ENCODE measurements at places on chromosomes 4 and X.

DNA sequence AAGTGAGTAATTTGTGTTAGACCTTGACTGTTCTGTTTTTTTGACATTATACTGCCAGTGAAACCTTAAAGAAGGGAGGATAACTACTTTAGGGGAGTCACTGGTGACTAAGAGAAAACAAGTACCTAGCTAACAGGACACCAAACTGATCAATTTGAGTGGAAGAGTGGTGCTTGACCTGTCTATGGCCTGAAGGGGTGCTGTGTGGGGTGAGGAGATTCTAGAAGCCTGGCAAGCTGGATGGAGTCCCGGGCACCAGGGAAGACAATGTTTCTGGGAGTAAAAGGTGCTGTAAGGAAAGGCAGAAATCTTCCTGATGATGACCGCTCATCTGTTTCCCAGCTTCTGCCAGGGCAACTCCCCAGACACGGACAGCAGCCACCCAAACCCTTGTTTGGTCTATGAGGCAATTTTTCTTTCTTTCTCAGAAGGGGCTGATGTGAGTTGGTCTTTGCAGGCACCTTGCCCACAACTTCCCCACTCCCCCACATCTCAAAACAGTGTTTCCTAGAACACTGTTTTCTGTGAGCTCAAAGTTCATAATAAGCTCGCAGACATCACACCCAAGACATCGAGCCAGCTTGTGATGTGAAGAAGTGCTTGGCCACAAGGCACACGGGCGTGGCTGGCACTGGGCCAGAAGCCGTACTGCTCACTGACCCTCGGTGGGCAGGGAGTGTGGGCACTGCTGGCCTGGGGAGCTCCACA is 4.6 kb downstream of the TXK start:
- DNase-seq = no peak

GRCh38 chr4:187921946-187922623 is 73.5 kb upstream of the ZFP42 start:
- DNase-seq = no peak

DNA sequence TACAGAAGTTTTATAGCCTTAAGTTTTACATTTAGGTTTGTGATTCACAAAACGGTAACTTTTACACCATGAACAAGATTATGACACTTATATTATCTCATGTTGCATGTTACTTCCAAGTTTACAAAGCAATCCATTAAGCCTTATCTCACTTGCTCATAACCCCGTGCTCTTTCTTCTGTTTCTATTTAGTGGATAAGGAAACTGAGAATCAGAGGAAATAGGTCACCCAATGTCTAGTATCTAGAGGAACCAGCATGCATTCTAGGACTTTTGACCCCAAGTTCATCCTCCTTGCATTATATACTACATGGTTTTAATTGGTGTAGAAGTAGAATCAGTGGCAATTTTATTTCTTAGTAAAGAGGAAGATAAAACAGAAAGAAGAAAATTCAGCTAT is 67.0 kb upstream of the ANXA3 start:
- no peak for DNase-seq

DNA sequence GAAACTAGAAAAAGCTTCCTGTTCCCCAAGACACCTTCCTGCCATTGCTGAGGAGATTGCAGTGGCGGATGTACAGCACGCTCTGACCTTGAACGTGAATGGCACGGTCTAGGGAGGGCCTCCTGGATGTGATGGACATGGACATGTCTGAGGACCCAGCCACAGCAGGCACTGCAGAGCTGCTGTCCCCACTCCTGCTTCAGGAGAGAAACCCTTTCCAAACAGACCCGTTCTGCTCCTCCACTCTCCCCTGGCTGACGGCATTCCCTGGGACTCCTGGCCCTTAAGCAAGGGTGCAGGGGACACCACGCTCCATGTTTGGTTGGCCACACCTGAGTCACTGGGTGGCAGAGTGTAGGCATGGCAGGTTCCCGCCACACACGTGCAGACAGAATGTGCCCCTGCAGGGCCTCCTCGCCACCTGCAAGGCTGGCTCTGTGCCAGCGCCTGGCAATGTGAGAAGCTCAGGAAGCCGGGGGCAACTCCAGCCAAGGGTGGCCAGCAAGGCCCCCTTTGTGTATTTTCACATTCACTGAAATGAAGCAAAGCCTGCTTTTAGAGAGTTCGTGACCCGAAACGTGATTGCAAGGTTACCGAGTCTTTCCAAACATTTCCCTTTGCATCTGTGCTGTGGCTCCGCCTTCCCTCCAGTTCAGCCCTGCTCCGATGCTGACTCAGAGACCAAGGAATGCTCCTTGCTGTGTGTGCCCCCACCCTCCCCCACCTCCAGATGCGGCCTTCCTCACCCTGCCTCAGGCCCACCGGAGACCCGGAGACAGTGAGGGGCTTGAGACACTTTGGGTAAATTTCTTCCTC is 46.1 kb downstream of the HTRA3 start:
- no peak for DNase-seq

- DNase-seq = no peak
Observed at GRCh38 chr4:6687947-6688878, 5.5 kb upstream of the S100P start.

GRCh38 chr4:33649015-33649414 is 2595.3 kb downstream of the ARAP2 start:
- no peak for DNase-seq

DNA sequence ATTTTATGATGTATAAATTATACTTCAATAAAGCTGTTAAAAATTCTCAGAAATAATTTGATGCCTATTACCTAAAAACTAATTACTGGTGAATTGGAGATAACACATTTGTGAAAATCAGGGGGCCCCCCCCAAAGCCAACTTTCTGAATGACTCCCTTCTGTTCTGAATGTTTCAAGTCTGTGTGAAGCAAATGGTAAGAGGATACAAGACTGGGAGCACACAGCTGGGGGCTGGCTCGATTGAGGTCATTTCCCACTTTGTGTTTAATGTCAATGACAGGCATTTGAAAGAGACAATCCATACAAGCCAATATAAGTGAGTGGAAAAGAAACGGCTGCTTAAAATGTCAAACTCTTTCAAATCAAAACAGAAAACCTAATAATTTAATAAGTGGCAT is 155.8 kb downstream of the SH2D1A start:
- no peak for DNase-seq

- no peak for DNase-seq
Observed at GRCh38 chr4:149291463-149291862, 524.2 kb downstream of the IQCM start.

- no peak for DNase-seq
Observed at GRCh38 chr4:103498161-103499070, 221.4 kb downstream of the TACR3 start.

DNA sequence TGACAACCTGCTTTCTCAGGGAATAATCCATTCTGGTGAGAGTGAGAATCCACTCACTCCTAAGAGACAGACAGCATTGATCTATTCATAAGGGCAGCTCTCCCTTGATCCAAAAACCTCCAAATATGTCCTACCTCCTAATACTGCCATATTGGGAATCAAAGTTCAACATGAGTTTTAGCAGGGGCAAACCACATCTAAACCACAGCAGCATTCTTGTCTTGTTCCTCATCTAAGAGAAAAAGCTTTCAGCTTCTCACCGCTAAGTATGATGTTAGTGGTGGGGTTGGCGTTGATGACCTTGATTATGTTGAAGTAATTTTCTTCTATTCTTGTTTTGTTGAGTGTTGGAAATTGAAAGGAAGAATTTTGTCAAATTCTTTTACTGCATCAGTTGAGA is 69.6 kb downstream of the SERTM2 start:
- no peak for DNase-seq

DNA sequence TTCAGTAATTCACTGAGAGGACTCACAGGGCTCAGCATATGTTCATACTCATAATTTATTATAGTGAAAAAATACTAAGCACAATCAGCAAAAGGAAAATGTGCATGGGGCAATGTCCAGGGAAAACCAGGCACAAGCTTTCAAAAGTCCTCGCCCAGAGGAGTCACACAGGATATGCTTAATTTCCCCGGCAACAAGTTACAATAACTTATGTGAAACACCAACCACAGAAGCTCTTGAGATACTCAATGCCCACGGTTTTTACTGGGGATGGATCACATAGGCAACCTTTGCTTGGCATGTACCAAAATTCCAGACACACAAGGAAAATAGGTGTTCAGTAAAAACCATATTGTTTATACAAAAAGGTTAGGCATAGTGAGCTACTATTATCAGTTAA is 38.5 kb upstream of the STPG2 start:
- DNase-seq = no peak

DNA sequence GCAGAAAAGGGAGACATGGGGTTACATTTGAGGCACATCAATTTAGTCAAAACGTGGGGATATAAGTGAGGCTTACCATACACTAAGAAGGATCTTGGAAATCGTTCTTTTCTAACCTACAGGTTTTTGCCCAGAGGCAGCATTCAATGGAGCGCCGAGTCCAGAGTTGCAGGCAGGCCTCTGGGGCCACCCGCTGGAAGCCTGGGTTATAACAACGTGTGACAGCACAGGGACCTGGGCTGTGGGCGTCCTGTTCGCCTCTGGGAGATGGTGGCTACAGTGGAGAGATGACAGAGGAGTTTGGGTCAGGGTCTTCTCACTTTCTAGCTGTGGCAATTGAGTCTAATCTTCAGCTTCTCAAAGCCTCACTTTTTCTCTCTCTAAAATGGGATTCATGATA is 53.9 kb downstream of the ENPP6 start:
- no peak for DNase-seq

DNA sequence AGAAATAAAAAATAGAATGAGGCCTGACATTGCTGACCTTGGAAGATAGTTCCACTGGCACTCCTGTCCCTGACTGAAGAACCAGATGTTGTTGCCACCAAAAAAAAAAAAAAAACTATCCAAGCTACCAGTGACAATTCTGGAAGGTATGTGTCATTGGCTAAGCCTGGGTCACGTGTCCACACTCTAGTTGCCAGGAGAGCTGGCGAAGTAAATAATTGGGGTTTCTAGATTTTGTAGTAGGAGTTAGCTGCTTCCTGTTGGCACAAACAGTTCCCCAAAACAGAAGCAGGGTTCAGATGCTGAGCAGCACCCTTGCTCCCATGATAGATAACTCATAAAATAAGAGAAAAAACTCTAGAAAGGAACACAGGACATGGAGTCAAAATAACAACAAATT is 20.5 kb downstream of the MND1 start:
- DNase-seq = no peak

DNA sequence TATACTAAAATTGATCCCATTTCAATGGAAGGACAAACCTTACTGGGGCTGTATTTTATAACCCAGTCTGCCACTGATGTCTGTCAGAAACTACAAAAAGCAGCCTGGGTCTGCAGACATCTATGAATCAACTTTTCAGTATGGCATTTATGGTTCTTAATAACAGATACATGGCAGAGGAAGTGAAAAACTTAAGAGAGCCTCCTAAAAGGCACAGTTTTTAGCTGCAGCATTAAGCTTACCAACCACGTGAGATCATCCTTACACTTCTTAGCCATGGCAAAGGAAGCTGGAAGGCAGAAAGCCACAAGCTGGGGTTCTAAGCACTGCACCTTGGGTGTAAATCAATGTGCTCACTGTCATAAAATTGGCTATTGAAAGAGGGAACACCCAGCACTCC is 16.6 kb upstream of the UGT2B17 start:
- DNase-seq = no peak

DNA sequence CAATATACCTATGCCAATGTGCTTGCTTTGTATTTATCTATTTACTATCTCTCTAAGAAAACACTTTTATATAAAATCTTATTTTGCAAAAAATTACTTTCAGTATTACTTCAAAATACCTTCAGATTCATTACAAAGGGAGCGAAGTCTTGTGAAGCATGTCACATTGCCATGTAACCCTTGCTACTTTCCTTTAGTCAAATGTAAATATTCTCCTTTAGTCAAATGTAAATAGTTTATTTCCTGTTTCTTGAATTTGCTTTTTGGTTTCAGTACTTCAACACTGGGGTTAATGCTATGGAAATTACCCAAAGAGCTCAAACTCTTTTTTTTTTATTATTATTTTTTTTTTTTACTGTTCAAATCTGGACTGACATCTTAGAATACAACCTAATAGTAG is 383.3 kb downstream of the GRXCR1 start:
- DNase-seq = no peak

DNA sequence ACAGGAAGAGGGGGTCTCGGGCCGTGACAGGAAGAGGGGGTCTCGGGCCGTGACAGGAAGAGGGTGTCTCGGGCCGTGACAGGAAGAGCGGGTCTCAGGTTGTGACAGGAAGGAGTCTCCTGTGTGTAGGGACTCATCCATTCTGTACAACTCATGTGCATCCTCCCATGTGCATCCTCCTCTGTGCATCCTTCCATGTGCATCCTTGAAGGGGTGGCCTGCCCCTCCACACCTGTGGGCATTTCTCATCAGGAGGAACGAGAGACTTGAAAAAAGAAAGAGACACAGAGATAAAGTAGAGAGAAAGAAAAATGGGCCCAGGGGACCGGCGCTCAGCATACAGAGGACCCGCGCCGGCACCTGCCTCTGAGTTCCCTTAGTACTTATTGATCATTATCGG is 30.2 kb upstream of the PLCXD1 start:
- DNase-seq = no peak

GRCh38 chr4:140639066-140639465 is 70.3 kb upstream of the UCP1 start:
- DNase-seq = no peak

- DNase-seq = no peak
Observed at GRCh38 chrX:36543499-36543898, 464.7 kb upstream of the FAM47C start.

GRCh38 chr4:119027811-119028210 is 107.8 kb upstream of the MYOZ2 start:
- DNase-seq = no peak

DNA sequence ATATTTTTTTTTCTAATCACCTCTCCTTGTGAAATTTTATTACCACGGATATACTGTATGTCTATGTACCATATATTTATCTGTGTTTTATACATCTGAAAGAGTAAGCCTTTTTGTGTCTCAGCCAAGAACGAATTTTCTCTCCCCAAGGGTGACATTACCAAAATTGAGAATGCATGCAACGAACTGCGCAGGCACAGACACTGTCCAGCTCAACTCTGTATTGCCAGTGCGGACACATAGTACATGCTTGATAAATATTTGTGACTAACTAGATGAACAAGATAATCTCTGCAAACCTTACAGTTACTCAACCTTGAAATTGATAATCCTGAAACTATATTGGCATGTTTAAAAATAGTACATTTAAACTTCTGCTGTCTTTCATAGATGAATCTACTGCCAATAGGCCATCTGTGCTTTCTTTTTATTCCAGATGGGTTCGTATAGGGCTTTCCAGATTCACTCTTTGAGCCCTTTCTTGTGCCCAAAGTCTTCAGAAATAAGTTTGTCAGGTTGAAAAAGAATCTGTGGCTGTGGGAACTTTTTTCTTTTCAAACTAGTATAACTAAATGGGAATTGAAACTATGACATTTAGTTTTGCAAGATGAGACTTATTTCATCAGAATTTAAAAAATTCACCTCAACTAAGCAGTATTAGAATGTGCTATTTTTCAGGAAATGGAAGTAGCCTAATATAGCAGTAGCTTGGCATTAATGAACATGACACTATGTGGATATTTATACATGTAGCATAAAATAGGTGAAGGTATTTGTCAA is 38.9 kb downstream of the DTHD1 start:
- no peak for DNase-seq

GRCh38 chrX:29431895-29432294 is 783.5 kb upstream of the MAGEB2 start:
- DNase-seq = no peak
